ENCODE measurements at places on chromosomes 7 and 10.

- DNase-seq: no peak
Observed at GRCh38 chr10:93916257-93917063, 22.7 kb downstream of the SLC35G1 start.

DNA sequence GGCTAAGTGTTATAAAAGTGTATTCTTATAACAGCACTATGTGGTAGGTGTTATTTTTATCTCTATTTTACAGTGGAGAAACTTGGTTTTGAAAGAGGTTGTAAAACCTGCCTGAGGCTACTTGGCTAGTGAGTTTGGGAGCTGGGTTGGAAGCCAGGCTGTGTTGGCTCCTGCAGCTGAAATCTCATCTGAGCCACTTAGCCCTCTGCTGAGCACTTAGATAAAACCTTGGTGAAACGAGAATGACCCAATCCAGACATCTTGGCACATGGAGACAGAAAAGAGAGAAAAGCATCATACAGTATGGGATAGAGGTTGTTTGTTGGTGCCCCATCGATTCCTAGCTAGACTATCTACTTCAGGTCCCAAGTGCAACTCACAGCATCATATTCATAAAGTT is 37.4 kb downstream of the BLNK start:
- no peak for DNase-seq

DNA sequence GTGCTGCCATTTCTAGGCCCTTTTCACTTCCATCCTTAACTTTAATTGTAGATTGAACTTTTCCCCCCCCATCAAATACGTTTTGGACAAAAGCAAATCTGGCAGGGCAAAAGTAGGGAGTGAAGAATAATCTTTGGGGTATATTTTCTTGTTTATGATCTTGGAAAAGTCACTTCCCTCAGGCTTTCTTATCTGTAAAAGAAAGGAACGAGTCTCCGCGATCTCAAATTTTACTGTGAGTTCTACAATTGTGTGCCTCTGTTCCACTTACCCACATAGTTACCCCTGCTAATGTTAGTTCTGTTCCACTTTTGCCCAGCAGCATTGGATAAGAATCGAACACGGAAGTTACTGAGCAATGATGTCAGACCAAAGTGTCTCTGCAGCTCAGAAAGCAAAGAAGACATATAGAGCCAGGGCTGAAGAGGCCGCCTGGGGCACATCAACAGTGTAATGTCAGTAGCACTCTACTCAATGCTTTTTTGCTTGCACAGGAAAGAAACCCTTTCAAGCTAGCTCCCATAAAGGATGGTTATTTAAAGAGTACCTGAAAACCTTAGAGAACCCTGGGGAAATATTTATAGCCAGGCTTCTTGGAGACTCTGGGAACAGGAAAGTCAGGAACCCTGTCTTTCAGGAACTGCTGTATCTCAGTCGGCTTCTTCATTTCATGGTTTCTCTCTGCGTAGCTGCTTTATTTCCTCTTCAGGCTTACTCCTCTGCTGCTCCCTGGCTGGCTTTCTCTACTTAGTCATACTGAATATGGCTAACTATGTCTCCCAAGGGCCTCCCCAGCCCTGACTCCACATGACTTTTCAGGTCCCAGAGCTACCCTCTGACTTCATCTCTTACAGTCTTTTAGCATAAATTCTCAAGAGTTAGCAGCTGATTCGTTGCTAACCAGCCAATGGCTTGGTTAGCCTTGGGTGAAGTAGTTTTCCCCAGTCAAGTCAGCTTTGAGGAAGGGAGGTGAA is 123.7 kb upstream of the FAM3C start:
- no peak for DNase-seq

GRCh38 chr7:139854124-139854511 is 25.1 kb downstream of the TBXAS1 start:
- DNase-seq: no peak

DNA sequence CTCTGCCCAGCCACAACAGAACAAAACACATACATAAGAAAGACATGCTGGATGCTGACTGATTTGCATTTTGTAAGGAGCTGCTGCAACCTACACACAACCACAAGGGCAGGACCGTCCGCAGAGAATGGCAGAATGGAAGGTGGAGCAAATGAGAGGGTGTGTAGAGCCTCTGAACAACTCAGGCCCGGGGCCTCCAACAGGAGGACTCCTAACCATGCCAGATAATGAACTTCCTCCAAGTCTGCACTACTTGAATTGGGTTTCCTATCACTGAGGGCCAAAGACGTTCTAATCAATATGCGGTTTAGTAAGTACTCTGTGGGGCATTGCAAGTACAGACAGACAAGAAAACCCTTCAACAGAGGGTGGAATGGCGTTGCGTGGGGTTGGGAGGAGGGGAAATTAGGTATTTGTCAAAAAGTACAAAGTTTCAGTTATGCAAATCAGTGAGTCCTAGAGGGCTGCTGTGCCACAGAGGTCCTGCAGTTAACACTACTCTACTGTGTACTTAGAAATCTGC is 14.6 kb downstream of the VOPP1 start:
- peak; percentile 32 for DNase-seq

DNA sequence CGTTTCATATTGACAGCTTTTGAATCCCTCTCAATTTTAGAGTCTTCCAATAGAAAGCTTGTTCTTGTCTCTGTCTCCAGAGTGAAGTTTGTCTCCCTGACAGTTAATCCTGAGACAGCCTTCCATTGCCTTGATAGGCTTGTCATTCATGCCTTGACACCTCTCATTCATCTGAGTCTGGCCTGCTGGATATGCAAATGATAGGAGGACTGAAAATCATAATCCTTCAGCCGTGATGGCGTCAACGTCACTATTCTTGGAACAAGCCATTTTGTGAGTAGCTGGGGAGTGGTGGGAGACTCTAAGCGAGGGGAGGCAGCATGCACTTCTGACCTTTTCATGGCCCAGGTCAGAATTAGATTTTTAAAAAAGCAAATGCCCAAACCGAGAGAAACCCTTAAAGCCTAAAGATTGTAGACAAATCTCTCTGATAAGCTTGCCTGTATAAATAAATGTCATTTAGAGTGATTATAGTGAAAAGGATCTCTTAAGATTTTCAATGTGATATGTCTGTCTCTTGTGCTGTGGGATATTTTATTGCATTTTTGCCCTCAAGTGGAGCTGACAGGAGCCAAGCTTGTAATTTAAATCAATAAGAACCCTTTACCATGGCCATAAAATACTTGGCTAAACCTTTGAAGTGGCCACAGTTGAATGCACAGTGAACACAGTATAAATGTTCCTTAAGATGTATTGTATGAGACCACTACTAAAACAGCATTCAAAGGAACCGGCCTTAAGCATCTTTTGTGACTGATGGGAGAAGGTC is 148.8 kb downstream of the SNX10 start:
- DNase-seq: no peak

DNA sequence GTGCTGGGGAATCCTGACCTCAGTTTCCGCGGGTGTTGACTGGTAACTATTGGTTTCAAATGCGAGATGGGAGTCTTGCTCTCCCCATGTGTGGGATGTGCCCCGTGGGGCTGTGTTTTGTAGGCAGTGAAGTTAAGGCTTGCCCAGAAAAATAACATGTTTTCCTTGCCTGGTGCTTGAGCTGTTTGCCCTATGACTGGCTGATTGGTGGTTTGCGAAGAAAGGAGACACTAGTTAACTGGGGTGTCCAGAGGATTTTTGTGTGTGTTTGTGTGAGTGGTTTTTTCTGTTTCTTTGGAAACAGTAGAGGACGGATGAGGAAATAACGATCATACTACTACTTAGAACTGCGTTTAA is 61.9 kb downstream of the CREB5 start:
- no peak for DNase-seq

- no peak for DNase-seq
Observed at GRCh38 chr7:80236681-80237080, 102.0 kb downstream of the GNAI1 start.

DNA sequence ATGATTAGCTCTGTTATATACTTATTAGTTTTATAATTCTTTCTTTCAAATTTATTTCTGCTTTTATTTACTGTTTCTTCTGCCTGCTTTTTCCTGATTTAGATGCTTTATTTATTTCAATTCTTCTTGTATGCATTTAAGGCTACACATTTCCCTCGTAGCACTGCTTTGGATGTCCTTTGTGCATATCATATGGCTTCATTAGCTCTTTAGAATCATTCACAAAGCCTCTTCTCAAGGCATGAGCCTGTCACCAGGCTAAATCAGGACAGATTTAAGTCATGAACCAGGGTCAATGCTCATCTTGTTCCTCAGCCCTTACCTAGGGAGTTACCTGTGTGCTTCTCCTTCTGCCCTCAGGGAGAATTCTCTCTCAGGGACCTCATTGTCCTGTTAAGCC is 56.3 kb downstream of the BAMBI start:
- DNase-seq: no peak

- no peak for DNase-seq
Observed at GRCh38 chr7:24455813-24456525, 117.3 kb upstream of the PALS2 start.

DNA sequence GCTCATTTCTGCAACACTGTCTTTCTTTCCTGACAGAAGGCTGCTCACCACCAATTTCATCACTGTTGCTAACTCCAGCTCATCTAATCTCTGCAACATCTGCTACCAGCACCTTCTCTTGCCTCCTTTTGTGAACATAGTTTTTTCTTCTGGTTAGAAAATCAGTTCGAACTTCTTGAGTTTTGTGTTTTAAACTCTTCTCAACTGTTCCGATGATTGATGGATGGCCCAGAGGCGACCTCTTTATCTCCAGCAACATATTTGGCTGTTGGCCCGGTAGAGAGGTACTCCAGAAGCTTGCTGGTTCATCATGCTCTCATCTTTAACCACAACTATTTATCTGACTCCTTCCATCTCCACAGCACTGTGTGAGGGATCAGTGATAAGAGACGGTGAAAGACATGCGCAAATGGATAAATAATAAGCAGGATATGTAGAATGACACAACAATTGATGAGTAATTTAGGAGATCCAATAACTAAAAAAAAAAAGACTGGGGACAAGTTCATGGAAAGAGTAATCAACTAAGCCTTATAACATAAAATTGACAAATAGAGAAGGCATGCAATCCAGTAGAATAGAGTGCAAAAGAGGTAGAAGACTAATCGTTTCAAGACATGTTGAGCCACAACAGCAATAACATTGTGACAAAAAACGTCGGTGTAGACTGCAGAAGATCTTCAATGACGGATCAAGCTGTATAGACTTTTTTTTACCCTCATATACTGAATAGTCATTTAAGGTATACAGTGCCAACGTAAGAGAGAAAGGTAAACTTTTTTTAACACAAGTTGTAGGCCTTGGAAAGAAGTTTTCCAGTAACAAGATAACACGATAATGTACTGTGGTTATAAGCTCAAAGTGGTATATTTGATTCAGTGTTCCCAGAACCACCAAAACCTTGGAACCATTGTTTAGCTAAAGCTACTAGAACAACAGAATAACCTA is 152.2 kb downstream of the CRPPA start:
- DNase-seq: no peak

DNA sequence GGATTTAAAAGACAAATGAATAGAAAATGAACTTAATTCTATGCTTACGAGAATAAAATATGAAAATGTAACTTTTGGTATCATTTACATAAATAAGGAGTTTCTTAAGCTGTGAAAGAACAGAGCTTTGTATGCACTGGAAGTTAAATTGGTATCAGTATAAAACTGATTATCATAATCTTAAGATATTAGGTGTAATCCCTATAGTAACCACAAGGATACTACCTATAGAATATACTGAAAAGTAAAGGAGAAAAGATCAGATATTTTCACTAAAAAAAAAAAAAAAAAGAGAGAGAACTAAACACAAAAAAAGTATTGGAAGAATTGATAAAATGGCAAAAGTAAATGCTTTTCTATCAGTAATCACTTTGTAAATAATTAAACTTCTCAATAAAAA is 100.1 kb downstream of the TWIST1 start:
- no peak for DNase-seq

GRCh38 chr7:3067606-3068380 is 24.1 kb upstream of the CARD11 start:
- peak; percentile 23 for DNase-seq

- DNase-seq: no peak
Observed at GRCh38 chr10:128950159-128950915, 516.7 kb upstream of the MGMT start.

- DNase-seq: peak; percentile 3
Observed at GRCh38 chr10:33336582-33337325, 2.3 kb upstream of the NRP1 start.

DNA sequence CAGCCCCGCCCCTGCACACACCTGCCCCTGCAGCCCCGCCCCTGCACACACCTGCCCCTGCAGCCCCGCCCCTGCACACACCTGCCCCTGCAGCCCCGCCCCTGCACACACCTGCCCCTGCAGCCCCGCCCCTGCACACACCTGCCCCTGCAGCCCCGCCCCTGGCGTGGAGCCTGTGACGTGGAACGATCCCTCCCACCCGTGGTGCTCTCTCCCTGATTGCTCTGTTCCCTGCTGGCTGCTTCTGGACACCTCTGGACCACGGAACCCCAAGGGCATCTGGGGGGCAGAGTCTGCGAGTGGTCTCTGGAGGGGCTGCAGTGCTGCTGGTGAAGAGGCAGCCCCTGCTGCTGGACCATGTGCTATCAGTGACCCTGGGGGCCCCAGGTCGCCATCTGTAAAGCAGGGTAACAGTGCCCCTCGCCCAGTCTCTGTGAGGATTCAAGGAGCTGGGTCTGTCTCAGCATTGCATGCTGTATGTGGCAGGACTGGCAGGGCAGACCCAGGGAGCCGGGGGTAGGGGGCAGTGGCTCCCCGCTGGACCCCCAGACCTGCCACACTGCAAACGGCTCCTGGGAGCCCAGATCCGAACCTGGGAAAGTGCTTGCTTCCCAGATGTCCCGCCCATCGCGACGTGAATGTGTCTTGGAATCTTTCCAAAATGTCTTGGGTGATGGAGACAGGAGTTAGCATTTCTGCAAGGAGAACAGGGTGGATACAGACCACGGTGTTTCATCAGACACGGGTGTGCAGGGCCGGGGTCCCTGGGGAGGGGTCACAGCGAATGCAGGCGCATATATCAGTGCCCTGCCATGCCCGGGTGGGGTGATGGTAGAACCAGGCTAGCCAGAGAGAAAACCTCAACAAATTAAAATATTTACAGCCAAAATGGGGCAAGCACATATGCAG is 27.9 kb upstream of the NKX6-2 start:
- DNase-seq: no peak

DNA sequence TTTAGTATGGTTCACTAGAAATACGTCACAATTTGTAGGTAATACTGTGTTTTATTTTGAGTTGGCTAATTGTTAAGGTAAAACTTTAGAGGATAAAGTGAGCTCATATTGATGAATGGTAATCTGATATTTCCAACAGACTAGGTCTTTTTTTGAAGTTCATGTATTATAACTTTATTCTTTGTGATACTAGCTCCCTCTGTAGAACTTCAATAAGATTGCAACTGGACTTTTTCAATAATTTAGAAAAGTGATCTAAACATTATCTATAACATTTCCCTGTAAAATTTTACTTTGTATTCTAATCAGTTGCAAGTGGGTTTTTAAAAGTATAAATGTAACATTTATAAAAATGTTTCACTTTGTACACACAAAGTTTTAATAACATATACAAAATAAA is 83.5 kb downstream of the ADK start:
- DNase-seq: no peak

GRCh38 chr7:30323006-30323355 is 38.6 kb downstream of the ZNRF2 start:
- DNase-seq: no peak

GRCh38 chr10:111885046-111885445 is 298.5 kb downstream of the GPAM start:
- DNase-seq: no peak
